CD8-positive, alpha-beta memory T cell (primary cell): ENCODE measurements at places on chromosomes 12 and 14. TPM values are rescaled to one million over a fixed set of nuclear protein-coding genes. Genes with fewer than 3 reads are reported as not detected.

The GPD1 gene
- 0.70 TPM for total RNA-seq

DNA sequence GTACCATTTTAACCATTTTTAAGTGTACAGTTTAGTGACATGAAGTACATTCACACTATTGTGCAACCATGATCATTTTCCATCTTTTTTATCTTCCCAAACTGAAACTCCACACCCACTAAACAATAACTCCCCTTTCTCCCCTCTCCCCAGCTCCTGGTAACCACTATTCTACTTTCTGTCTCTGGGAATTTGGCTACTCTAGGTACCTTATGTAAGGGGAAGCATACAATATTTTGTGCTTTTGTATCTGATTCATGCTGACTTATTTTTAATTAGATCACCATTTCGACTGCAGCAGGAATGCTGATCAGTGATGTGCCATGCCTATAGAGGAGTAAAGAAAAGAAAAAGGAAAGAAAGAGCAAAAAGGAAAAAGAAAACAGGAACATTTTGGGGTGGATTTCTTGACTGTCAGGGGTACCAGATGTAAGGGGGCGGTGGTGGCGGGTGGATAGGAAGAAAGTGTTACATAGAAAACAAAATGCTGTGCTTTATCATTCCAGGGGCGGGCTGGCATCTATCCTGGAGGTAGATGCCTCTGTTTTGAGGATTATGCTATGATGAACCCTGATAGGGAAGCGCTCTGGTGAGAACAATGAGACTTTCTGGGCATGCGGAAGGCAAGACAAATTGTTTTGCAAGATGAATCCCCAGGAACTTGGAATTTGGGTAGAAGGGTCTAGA, 45.2 kb upstream of the CTDSP2 start:
- H3K36me3 ChIP-seq = no peaks in the 10 kb centered on the region
- no peak for DNase-seq
- H3K27ac ChIP-seq = no peak overlapping the region
- no peak overlapping the region for H3K4me3 ChIP-seq

The RPGRIP1 gene
- not detected for total RNA-seq

The TAC3 gene
- total RNA-seq = not detected

GRCh38 chr14:52846591-52846990, 55.2 kb upstream of the GNPNAT1 start:
- no peaks in the 10 kb centered on the region for H3K36me3 ChIP-seq
- no peaks in the 10 kb centered on the region for H3K4me1 ChIP-seq
- H3K4me3 ChIP-seq = no peak overlapping the region
- DNase-seq = no peak

DNA sequence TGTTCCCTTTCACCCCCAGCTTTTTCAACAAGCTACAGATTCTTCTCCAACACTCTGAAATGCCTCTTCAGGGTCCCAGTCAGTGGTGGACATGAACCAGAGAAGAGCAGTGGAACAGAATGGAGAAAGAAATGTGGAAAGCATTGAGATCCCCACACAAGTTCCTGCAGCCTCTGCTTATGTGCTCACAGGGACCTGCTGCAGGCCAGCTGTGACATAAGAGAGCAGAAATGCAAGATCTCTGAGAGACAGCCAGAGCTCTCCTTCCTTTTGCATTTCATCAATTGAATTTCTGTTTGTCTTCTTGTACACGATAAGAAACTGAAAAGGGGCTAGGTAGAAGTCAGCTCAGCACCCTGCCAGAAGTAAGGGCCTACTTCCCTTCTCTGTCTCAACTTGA, 6.2 kb downstream of the MDM1 start:
- H3K27me3 ChIP-seq = no peaks in the 10 kb centered on the region
- H3K27ac ChIP-seq = no peak overlapping the region
- no peak overlapping the region for H3K4me3 ChIP-seq
- no peak for DNase-seq
- H3K4me1 ChIP-seq = no peaks in the 10 kb centered on the region
